ENCODE measurements at places on chromosomes 12 and 14.

DNA sequence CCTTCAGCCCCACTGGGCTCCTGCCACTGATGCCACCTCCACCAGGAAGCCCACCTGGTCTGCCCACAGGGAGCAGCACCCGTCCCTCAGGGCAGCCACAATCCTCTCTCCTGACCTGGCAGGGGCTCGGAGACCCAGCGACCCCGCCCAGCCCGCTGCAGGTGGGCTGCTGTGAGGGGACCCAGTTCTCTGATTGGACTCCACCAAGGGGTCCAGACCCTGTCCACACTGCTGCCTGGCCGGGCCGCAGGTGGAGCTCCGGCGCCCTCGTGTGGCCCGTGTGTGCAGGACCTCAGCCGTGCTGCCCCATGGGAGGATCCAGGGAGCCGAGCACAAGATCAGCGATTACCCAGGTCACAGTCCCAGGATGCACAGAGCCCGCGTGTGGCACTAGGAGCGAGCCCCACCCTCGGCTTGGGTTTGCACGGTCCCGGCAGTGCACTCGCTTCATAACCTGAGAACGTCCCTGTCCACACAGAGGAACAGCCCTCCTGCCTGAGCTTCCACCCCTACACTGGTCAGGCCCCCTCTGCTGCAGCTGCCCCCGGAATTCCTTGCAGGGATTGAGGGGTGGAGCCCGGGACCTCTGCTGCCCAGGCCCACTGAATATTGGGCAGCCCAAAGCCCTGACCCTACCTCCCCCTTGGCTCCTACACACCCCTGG lies 35.4 kb upstream of the TMEM179 start:
- DNase-seq, result peak; percentile 88

DNA sequence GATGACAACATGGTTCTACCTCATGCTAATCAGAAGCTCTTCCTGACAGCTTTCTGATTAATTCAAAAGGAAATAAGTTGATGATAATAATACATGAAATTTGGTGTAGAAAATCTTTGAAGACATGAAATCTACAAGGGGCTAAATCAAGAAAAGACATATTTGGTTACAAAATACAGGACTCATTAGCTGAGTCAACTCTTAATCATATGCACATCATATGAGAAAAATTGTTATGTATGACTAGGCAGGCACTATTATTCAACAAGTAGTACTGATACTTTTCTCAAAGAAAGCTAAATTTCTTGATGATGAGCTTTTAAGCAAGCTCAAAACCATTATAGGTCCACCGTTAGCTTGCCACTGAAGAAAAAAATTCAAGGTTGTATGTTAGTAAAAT lies 7.1 kb downstream of the ABCC9 start:
- no peak for DNase-seq

DNA sequence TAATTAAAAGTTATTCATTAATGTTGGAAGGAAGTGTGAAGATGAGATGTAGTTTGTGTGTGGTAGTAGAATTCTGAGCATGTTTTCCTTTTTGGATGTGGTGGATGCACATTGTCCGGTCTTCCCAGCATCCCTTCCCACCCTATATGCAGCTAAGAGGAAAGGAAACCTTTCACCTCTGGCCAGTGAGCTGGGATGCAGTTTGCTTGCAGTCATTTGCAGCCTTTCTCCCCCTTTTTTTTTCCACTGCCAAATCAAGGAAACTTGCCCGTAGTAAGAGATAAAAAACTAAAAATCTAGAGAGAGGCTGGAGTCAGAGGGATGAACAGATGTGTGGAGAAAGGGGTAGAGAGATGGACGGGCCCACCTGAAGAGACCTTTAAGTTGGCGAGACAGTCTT lies 72.5 kb upstream of the SLC38A2 start:
- no peak for DNase-seq

DNA sequence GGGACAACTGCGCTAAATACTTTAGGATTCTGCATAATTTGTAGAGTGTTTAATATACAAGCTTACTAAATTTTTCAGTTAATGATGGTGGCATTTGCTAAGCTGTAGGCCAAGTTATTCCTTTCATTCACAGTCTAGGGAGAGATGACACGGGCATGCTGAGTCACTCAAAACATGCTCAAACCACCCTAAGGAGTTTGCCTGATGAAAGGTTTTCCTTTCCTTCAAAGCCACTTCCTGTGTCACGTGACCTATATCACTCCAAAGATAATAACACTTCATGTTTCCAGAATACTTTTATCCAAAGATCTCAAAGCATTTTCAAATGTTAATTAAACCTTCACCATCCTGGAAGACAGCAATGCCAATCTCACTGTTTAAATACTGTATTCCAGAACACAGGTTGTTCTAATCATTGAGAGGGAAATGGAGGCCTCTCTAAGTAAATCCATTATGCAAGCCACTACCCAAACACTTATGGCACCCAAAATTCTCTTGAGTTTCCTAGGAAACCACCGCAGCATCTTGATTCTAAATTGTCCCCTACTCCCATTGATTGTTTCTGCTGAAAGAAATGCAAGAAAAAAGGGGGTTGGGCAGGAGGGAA lies 207.0 kb upstream of the CDKN3 start:
- DNase-seq, result no peak

DNA sequence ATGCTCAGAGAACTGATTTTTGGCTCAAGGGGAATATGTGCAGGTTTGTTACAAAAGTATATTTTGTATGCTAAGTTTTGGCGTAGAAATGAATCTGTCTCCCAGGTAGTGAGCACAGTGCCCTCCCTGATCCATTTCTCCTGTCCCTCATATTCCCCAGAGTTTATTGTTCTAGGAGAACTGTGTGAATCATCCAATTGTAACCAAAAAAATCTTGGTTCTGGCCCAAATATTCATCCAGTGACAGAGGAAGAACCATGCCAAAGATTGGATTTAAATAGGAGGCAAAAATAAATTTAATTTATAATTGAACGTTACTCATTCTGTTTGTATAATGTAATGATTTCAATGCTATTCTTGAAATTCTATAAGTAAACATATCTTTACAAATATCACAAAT lies 4.8 kb downstream of the CATSPERB start:
- DNase-seq, result no peak

Measured in GM13977 (cell line).